Upper lobe of left lung (tissue), 6 donors: ENCODE measurements at places on chromosomes 7 and 10.

- peaks cover 4% of the 10 kb centered on the region for H3K4me1 ChIP-seq
- H3K36me3 ChIP-seq, result no peaks in the 10 kb centered on the region
- H3K27ac ChIP-seq, result no peak overlapping the region
- no peak overlapping the region for H3K4me3 ChIP-seq
- no peak for DNase-seq
Observed at GRCh38 chr7:11701829-11702560, 130.0 kb downstream of the THSD7A start.

- H3K4me3 ChIP-seq, result no peak overlapping the region
- H3K36me3 ChIP-seq, result no peaks in the 10 kb centered on the region
- H3K27me3 ChIP-seq, result no peaks in the 10 kb centered on the region
- DNase-seq, result no peak
- no peaks in the 10 kb centered on the region for H3K4me1 ChIP-seq
Observed at GRCh38 chr7:102819151-102819550, 70.4 kb downstream of the FAM185A start.

GRCh38 chr10:93815304-93816096 lies 57.8 kb downstream of the LGI1 start:
- H3K4me1 ChIP-seq, result peaks cover 7% of the 10 kb centered on the region
- no peak overlapping the region for H3K27ac ChIP-seq
- no peak overlapping the region for H3K4me3 ChIP-seq
- no peak for DNase-seq
- H3K36me3 ChIP-seq, result no peaks in the 10 kb centered on the region

DNA sequence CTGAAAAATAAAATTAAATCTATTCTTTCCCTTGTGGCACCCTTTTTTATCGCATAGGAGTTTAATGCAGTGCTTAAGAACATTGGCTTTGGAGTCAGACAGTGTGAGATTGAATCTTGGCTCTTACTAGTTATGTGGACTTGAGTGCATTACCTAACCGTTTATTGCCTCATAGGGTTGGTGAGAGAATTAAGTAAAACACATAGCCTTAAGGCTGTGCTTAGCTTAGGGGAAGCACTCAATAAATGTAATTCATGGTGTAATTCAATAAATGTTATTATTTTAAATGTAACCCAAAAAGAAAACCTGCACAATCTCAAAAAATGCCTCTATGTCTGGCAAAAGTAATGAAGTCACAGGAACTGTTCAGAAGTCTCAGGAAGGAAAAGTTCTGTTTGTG lies 2.7 kb downstream of the STK17A start:
- peaks cover 39% of the 10 kb centered on the region for H3K4me1 ChIP-seq
- H3K27me3 ChIP-seq, result no peaks in the 10 kb centered on the region
- DNase-seq, result no peak
- peak overlapping the region; percentile 85 for H3K4me3 ChIP-seq
- peak overlapping the region; percentile 95 for H3K27ac ChIP-seq

- no peak overlapping the region for H3K27ac ChIP-seq
- no peak overlapping the region for H3K4me3 ChIP-seq
- H3K4me1 ChIP-seq, result no peaks in the 10 kb centered on the region
- DNase-seq, result no peak
Observed at GRCh38 chr10:116408719-116409118, 18.9 kb upstream of the PNLIPRP3 start.
